NCI-H1105 treated with DMSO at 0.1 percent for 48 hours (cell line): ENCODE measurements at places on chromosomes 11 and 22.

DNA sequence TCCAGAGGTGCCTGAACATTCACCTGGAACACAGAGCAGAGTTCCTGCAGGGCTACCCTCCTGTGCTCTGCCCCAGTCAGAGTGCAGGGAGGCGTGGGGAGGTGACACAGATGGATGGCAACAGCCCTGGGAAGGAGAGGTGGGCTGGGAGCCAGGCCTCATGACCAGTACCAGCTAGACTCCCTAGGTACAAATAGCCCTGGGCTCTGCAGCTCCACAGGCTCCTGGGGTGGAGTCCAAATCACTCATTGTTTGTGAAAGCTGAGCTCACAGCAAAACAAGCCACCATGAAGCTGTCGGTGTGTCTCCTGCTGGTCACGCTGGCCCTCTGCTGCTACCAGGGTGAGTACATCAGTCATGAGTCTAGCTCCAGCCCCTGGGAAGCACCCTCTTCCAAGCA lies at the start of gene SCGB1D2:
SCGB1D2 (plus strand) TSS at position 219 of the 400 bp plus-strand sequence; CDS start at position 288, 69 bp downstream.
- DNase-seq, result peak; percentile 37

- no peak for DNase-seq
Observed at GRCh38 chr11:71151561-71151960, 100.8 kb downstream of the SHANK2 start.

- DNase-seq, result no peak
Observed at GRCh38 chr11:7901319-7901854, 29.7 kb downstream of the OR10A6 start.

- no peak for DNase-seq
Observed at GRCh38 chr11:72191961-72192381, at the start of gene FOLR1. FOLR1 (plus strand) TSS chr11:72192140; CDS start chr11:72192174, 34 bp downstream.

DNA sequence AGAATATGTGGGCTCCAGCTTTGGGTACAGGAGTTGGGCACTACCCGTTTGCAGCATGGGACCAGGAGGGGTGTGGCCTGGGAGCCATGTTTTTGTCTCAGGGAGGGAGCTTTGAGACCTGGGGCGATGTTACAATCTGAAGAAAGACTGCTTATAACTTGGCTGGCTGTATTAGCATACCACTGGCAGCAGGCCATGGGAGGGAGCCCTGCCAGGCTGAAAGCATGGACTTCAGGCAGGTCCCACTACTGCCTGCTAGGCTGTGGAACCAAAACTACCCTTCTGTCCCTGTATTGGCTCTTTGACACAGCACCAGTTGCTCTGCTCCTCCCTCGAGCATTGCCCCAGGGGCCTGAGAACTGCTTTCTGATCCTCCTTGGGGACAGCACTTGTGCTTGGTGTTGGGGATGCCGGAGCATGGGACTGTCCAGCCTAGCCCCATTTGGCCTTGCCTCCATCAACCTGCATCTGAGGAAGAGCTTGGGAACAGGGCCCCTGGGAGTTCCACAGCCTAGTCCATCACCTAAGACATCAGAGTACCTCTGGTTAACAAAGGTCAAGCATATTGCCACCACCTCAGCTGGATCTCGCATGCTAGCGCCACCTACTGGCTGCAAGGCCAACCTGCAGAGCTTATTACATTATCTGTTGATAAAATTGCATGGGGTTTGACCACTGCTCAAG lies 217.4 kb downstream of the SBF2 start:
- no peak for DNase-seq

DNA sequence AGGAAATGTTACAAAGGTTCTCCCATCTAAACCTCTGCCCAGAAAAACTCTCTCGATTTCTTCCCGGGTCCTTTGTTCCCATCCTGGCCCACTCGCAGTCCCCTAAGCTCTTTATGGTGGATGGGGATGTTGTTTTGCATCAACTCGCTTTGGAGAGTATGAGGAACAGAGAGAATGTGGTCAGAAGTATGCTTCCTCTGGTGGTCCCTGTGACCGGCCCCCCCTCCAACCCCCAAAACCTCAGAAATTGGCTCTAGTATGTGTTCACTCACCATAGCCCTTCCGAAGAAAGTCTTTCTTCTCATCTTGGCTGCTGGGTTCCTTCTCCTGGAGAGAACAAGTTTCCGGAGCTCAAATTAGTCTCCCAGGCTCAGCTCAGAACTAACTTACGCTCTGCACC lies 54.4 kb downstream of the GRAMD1B start:
- DNase-seq, result no peak

- DNase-seq, result no peak
Observed at GRCh38 chr11:118343981-118344515, at the start of gene CD3G. CD3G (plus strand) TSS chr11:118344344; CDS start chr11:118344424, 80 bp downstream.

- DNase-seq, result no peak
Observed at GRCh38 chr11:100927579-100927978, 202.0 kb downstream of the PGR start.

- DNase-seq, result no peak
Observed at GRCh38 chr11:6475936-6476335, 2.2 kb upstream of the TRIM3 start.

GRCh38 chr11:21622995-21623394 lies 569.9 kb upstream of the ANO5 start:
- no peak for DNase-seq

DNA sequence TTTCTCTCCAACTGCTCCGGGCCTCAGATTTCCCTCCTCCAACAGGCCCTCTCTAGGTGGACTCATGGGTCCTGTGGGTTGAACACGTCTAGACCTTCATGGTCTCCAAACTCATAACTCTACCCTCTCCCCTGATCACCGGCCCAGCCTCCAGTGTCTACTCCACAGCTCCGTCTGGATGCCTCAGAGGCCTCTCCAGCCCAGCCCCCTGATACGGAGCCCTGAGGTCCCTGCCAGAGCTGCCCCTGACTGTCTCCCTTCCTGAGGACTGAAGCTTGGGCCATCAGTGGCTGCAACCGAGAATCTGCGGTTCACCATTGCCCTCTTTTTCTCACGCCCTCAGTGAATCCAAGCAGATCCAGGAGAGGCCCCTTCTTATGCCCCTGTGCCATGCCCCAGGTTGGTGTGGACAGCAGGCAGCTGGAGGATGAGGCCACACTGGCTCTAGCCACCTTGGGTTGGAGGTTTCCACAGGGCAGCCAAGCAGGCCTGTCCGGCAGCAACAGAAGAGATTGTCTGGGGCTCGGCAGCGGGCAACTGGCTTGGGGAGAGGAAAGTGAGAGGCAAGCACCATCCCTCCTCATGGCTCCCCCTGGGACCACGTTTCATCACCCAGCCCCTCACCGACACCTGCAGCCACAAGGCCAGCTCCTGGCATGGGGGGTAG lies 104.6 kb upstream of the FGF3 start:
- no peak for DNase-seq

- DNase-seq, result no peak
Observed at GRCh38 chr11:45232341-45233080, 53.6 kb downstream of the SYT13 start.

DNA sequence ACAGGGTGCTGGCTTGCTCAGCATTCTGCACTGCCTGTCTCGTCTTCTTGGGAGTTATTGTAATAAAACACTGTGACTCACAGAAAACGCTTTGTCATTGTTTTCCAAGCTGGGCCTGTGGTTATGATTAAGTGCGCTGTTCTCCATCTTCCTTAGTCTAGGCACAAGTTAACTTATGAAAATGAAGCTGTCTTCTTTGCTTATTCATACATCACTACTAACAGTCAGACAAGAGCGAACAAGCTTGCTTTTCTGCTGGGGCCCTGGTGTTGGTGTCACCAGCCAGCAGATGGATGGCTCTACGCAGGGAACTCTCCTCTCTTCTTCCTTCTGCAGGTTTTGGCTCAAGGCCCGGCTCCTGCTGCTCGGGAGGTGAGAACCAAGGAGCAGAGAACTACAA lies 380.1 kb upstream of the SYN3 start:
- no peak for DNase-seq

GRCh38 chr11:112082729-112083128 lies 3.8 kb downstream of the TIMM8B start:
- DNase-seq, result no peak

DNA sequence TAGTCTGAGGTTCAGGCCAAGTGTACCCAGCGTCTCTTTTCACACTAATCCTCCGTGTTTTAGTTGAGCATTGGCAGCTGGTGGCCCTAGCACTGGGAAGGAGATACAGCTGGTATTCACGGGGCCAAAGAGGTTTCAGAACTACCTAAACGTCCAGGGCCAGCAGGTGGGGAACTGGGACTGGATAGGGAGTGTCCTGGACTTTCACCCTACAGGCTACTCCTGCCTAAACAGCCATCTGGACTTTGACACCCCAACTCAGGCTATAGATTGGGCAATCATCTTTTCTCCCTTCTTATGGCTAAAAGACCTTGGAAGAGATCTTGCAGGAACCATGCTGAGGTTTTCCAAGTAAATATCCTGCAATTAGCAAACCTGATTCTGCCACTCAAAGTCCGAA lies 2.8 kb downstream of the SPON1 start:
- DNase-seq, result no peak

GRCh38 chr11:10514709-10515108 lies 26.3 kb downstream of the RNF141 start:
- no peak for DNase-seq

- DNase-seq, result no peak
Observed at GRCh38 chr11:94186342-94187203, 57.9 kb downstream of the PANX1 start.

DNA sequence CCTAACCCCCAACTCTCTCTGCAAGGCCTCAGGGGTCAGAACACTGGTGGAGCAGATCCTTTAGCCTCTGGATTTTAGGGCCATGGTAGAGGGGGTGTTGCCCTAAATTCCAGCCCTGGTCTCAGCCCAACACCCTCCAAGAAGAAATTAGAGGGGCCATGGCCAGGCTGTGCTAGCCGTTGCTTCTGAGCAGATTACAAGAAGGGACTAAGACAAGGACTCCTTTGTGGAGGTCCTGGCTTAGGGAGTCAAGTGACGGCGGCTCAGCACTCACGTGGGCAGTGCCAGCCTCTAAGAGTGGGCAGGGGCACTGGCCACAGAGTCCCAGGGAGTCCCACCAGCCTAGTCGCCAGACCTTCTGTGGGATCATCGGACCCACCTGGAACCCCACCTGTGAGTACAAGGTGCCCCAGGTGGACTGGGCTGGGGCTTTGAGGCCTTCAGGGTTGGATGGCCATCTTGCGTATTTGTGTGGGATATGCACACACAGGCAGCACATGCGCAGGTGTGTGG lies at the start of gene BEST1:
BEST1 (plus strand) TSS at position 317 of the 513 bp plus-strand sequence. CDS start 1,456 bp downstream, outside the sequence.
- DNase-seq, result no peak

DNA sequence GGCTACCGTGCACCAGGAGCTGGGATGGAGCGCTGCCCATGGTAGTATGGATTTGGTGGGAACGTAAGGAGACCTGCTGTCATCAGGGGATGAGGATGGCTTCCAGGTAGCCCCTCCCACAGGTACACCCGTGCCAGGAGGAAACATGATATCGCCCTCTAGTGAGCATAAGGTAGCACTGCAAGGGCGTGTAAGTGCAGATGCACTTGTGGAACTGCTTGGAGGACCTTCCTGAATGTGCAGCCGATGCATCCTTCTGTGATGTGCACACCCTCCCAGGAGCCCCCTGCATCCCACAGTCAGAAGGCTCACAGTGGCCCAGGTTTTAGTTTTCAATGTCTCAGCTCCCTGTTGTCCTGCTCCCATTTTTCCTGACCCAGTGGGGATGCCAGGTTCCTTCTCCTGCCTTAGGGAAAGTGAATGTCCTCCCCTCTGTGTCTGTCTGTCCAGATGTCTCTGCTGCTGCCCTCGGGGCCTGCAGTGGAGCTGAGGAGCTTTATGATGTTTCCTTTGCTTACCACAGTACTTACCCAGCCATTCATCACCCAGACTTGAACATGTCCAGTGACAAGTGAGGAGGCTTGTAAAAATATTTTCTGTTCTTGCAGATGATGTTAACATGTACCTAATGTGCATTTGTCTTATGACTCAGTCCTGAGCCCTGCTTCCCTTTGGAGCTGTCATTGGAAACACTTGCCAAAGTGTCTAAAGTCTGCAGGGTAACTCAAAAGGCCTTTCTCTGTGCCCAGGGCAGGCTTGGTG lies 49.2 kb downstream of the DBX1 start:
- DNase-seq, result peak; percentile 79

- no peak for DNase-seq
Observed at GRCh38 chr22:20885557-20886323, 26.9 kb downstream of the SNAP29 start.

DNA sequence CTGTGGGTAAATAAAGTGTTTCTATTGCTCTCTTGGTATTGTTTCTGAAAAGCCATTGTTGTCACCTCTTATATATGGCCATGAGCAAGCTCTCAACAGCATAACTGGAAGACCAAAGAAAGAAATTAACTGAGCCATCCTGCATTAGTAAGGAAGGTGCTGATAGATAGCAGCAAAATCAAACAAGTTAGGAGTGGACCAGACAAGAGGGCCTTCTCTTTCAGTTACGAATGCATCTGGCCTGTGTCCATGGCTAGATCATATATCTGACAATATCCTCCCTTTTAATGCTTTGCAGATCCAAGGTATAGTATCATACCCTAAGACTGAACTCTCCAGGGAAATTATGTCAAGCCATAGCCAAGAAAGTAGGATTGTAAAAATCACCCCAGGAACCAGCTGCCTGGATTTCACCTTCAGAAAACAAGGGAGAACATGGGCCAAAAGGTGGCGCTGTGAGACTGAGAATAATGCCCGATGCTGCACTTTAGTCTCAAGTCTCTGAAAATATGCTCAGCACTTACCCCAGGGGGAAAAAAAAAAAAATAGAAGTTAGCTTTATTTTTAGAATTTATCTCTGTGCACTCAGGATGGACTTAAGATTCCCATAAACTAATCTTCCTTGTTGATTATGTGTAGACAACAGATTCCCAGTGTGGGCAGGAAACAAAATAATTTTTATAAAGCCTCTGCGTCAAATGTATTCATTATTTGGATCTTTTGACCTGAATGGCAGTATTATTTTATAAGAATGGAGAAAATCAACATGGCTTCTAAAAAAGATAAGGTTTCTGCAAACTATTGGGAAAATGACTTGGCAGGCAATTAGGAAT lies 415.1 kb downstream of the ETS1 start:
- peak; percentile 85 for DNase-seq

GRCh38 chr11:83008581-83008923 lies 63.1 kb downstream of the RAB30 start:
- DNase-seq, result no peak

GRCh38 chr11:127925475-127925874 lies 661.9 kb downstream of the ETS1 start:
- DNase-seq, result peak; percentile 70

DNA sequence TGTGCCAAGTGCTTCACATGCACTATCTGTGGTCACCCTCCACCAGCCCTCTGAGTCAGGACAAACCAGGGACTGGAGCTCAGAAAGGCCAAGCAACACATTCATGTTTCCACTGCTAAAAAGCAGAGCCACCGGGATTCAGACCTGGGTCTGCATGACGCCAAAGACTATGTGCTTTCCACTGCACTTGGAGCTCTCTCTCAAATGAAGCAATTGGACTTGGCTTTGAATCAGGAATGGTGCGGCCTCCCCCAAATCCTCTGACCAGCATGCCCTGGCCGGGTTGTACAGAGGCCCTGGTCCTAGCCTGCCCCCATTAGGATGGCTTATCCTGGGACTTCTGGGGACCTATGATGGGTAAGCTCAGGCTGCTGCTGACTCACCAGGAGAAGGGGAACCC lies 80.7 kb downstream of the PKNOX2 start:
- DNase-seq, result no peak

DNA sequence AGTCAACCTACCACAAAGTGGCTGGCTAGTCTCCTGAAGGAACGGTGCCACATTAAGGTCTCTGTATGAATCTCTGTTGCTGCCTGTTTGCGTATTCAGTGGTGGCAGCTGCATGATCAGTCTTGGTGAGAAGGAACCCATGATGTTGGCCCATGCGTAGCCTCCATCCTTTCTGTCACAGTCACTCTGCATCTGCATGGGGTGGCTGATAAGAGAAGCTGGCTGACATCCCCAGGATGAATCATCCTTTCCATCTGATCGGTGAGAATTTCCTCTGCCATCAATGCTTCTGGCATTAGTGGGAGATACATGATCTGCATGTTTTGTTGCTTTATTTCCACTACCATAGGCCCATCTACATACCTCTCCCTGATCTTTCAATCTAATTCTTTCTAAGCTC lies 199.0 kb upstream of the NECTIN1 start:
- DNase-seq, result no peak
